ENCODE measurements at places on chromosomes 3 and 15. TPM values are rescaled to one million over a fixed set of nuclear protein-coding genes. Genes with fewer than 3 reads are reported as not detected.

GRCh38 chr15:50531766-50532165 is 14.7 kb downstream of the USP50 start:
- H3K36me3 ChIP-seq = no peaks in the 10 kb centered on the region
- DNase-seq = no peak

GRCh38 chr3:147483578-147483977 is 74.4 kb downstream of the ZIC1 start:
- H3K4me1 ChIP-seq = no peaks in the 10 kb centered on the region
- no peak for DNase-seq
- H3K4me3 ChIP-seq = no peak overlapping the region
- H3K27me3 ChIP-seq = no peaks in the 10 kb centered on the region

CLDN18 gene
- not detected for total RNA-seq

CCDC54 gene
- not detected for total RNA-seq

All from GM23338 (cell line).